Activated T-cell treated with anti-CD3 and anti-CD28 coated beads, Interleukin-2, amount 50 U/mL, for 72 hours (primary cell): ENCODE measurements at places on chromosomes 2 and 18.

GRCh38 chr2:112627060-112628040 lies 18.4 kb upstream of the SLC20A1 start:
- DNase-seq = no peak

DNA sequence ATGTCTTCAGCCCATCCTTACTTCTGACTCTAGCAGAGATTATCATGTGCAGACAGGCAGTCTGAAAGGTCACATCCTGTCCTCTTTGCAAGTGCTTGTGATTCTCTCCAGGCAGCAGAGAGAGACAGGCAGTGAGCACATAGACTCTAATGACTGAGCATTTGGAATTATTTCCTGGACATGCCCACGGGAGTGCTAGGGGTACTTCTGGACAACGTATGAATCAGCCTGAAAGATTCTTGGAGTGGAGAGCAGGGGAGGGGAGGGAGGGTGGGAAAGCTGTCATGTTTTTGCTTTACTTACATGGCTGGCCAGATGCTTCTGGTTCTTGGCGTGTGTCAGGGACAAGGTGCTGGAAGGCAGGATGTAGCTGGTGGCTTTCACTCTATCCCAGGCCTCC lies 150.6 kb downstream of the RIF1 start:
- DNase-seq = no peak

DNA sequence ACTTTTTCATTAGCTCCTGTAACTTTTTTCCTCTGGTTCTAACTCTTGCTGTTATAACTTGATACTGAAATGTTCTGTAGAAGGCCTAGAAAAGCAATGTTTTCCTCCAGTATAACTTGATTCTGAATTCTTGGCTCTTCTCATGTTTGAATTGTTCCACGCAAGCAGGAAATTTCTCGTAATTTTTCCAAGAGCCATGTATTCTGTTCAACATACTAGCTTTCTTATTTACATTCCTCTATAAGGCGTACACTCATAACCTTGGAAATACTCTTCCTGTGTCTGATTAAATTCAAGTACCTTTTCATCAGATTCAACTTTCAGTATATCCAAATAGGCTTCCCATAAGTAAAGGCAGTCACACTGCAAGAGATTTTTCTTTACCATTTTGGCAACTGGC lies 109.1 kb downstream of the SMAD2 start:
- DNase-seq = no peak

- no peak for DNase-seq
Measured at GRCh38 chr2:145638675-145639074, 1118.8 kb upstream of the ZEB2 start.

DNA sequence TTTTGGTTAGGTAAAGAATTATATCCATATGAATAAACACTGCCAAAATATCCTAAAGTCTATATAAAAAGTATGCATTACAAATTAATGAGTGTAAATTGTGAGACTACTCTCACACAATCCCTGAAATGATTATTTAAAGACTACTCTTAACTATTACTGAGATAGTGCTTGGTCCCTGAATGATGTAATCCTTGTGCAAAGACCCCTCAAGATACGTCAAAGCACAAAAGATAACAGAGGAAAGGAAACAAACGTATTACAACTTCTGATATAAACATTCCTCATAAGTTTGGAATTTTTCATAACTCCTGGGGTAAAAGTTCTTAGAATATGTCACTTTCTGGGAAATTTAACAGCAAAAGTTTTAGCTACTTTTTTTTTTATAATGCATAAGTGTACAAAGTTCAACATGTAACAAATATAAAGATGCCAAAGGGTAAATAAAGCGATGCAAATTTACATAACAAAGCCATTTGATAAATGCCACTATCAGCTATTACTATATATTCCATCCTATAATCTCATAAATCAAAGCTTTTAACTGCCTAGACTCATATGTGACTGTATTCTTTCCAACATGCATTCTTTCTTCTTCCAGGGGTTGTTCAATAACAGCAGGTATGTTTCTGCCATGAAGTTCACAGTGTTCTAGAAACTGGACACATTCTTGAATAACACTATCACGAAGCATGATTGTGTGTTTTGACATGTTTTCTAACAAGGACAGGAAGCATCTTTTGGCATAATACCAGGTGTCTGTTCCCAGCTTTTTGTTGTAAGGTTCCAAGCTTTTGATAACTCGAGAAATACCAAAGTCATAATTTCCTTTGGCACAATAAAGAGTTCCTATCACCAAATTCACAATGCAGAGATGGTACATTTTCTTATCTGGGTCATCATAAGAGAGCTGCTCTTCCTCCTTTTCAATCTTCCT lies 158.0 kb downstream of the AGPS start:
- no peak for DNase-seq

DNA sequence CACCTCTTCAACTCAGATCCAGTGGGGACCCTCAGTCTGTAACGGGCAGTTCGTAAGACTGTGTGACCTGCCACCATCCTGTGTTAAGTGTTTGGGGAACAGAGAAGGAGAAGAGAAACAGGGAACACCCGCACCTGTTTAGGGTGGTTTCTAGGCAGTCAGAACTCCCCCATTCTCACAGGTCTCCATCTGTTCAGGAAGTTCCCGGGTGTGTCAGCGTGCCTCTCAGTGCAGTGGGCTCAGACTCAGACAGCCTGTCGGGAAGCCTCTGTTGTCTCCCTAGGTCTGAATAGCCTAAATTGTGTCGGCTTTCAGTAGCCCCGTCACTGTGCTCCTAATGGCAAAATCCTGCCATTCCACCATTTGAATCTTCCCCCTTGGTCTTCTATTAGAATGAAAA lies 256.6 kb downstream of the LOXHD1 start:
- DNase-seq = no peak

DNA sequence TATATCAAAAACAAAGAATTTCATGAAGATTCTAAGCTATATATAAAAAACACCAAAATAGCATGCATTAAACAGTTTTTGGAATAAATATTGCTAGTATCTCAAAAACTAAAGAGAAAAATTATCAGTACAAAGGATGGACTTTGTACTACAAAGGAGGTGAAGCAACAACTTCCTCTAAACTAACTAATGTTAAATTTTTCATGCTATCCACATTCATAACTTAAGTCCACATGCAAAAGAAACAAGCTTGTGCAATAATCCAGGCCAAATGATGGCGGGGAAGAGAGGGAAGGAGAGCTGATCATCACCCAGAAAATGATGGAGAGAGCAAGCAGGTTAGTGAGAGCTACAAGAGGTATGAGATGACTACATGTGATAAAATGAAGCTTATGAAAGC lies 70.1 kb downstream of the KIDINS220 start:
- no peak for DNase-seq

GRCh38 chr2:132564065-132564464 lies 105.9 kb downstream of the LYPD1 start:
- DNase-seq = no peak

- no peak for DNase-seq
Measured at GRCh38 chr2:179793238-179793637, 68.2 kb downstream of the ZNF385B start.
